ENCODE measurements at places on chromosomes 12 and 14.

DNA sequence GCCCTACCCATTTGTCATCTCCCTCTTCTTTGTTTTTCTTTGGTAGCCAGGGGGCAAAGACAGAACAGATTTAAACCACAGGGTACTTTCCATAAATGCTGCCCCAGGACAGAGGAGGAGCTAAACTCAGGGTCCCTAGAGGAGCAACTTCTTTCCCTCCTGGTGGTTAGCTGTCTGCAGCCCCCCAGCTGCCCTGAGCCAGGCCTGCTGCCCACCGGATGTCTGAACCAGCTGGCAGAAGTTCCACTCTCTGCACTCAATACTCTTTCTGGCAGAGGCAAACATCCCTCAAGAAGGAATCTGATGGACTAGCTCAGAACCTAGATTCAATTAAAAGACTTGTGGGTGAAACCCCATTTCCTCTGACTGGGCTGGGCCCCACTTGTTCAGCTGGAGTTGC, 10.7 kb downstream of the VDR start:
- DNase-seq, result no peak

DNA sequence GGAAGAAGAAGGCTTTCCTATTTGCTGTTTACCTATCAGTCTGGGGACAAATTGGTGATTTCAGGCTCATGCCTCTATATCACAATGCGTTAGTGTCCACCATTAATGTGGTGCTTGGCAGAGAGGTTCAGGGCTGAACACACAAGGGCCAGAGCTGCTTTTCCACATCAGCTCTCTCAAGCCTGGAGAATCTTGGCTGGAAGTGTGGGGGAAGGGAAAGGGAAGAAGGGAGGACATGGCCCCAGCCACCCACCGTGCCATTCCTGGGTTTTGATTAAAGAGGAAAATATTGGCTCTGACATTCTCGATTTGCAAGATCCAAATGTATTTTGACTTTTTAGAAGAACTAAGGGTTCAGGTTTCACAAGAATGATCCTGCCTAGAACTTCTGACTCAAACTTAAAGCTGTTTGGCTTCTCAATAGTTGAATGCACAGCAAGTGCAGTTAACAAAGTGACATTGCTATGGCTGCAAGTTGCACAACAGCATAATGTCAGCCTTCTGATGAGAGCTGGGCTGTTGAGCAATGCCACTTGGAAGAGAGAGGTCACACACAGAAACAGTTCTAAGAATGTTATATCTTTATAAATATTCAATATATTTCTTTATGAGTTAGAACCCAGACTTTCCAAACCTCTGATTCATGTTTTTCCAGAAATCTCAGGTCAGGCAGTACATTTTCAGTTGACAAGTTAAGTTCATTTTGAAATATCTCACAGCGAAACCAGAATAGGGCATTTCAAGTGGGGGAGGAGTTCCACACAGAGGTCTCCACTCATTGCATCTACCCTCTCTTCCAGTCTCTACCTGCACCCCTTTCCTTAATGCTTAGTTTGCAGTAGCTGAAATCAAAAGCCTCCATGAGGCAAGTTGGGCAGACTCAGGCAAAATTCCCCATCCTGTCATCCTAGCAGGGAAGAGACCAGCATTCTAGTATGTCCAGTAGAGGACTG, 25.3 kb downstream of the IGF1 start:
- no peak for DNase-seq

DNA sequence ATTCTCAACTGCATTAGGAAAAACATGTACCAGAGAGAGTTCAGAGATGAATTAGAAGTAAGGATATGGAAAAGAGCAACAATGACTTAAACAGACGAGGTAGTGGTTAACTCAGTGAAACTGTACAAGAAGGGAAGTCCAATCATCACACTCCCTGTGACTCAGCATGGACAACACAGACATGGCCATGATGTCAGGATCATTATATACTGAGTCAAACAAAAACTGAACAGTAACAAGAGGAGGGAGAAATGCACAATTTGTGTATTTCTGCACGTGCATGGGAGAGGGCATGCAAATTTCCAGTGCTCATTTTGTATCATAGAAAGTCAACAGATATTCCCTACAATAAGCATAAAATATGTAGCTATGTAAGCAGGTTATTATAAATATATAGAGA, 1037.8 kb downstream of the BCL11B start:
- no peak for DNase-seq

GRCh38 chr14:105165134-105165704, 3.4 kb downstream of the JAG2 start:
- no peak for DNase-seq

GRCh38 chr12:55875704-55876467, 33.1 kb upstream of the MMP19 start:
- DNase-seq, result no peak

GRCh38 chr12:13436182-13436581, 239.7 kb downstream of the EMP1 start:
- no peak for DNase-seq

All from stimulated activated CD8-positive, alpha-beta memory T cell treated with anti-CD3 and anti-CD28 coated beads, Interleukin-4, amount 100 ng/mL, for 4 hours (primary cell).